ENCODE measurements at places on chromosomes 6 and 20. TPM values are rescaled to one million over a fixed set of nuclear protein-coding genes. Genes with fewer than 3 reads are reported as not detected.

CCM2L gene
- total RNA-seq, result 14.2 TPM

PTCRA gene
- not detected for total RNA-seq

FAM210B gene
- 48.6 TPM for total RNA-seq

PLG gene
- total RNA-seq, result not detected

GRCh38 chr20:50101281-50101680, 11.7 kb downstream of the UBE2V1 start:
- DNase-seq, result no peak
- H3K4me3 ChIP-seq, result no peak overlapping the region
- H3K36me3 ChIP-seq, result peaks cover 7% of the 10 kb centered on the region
- H3K27me3 ChIP-seq, result no peaks in the 10 kb centered on the region
- H3K4me1 ChIP-seq, result peaks cover 19% of the 10 kb centered on the region

DNA sequence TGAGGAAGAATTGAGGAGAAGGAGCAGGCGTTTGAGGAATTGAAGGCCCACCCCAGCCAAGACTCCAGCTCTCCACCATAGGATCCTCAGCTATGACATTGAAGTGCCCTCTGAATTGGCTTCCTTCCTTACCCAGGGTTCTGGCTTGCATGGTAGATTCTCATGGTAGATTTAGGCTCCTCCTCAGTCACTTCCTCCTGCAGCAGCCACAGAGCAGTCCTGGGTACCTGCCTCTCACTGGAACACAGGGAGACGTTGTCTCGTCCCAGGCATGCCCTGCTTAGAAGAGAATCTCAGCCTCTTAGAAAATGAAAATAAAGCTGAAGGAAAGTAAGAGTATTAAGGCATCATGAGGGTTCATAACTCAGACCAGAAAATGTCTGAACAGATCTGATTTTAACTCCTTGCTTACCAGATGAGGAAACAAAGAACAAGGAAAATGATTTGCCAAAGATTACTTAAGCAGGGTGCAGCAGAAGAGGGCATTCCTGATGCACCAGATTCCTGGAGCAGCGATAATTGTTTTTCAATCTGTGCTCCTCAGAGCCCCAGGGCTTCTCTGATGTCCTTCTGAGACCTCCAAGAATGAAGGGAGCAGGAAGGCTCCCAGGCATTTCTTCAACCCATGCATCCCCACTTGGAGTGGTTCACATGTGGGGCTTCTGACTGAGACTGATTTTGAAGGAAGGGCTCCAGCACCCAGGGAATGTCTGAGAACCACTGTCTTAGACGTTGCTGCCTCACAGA, 219.8 kb downstream of the HIVEP2 start:
- no peak for DNase-seq
- no peak overlapping the region for H3K27ac ChIP-seq
- H3K4me3 ChIP-seq, result no peak overlapping the region
- H3K27me3 ChIP-seq, result no peaks in the 10 kb centered on the region
- no peaks in the 10 kb centered on the region for H3K4me1 ChIP-seq
- no peaks in the 10 kb centered on the region for H3K36me3 ChIP-seq

DNA sequence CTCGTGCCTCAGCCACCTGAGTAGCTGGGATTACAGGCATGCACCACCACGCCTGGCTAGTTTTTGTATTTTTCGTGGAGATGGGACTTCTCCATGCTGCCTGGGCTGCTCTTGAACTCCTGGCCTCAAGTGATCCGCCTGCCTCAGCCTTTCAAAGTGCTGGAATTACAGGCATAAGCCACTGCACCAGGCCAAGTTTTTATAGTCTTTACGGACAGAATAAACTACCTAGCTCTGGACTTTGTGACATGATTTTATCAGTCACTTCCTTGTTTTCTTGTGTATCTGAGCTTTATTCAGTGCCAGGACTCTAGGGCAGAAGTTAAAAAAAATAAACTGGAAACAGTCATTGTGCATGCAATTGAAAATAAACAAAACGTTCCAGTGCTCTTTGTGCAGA, 46.7 kb upstream of the RALGAPA2 start:
- no peaks in the 10 kb centered on the region for H3K36me3 ChIP-seq
- no peaks in the 10 kb centered on the region for H3K4me1 ChIP-seq
- no peak overlapping the region for H3K27ac ChIP-seq
- H3K4me3 ChIP-seq, result no peak overlapping the region
- no peak for DNase-seq
- no peaks in the 10 kb centered on the region for H3K27me3 ChIP-seq

GRCh38 chr6:149134511-149134933, 183.0 kb upstream of the TAB2 start:
- no peaks in the 10 kb centered on the region for H3K36me3 ChIP-seq

GRCh38 chr20:16263582-16263981, 309.7 kb downstream of the KIF16B start:
- no peaks in the 10 kb centered on the region for H3K27me3 ChIP-seq
- H3K4me3 ChIP-seq, result no peak overlapping the region
- no peaks in the 10 kb centered on the region for H3K4me1 ChIP-seq
- H3K36me3 ChIP-seq, result no peaks in the 10 kb centered on the region
- no peak for DNase-seq
